Stimulated activated naive CD4-positive, alpha-beta T cell treated with Interleukin-2 at 50 U/mL for 16 hours (primary cell): ENCODE measurements at places on chromosomes 12 and 14.

- no peak for DNase-seq
These were observed 31.3 kb downstream of the ABCD2 start for GRCh38 chr12:39588348-39588747.

DNA sequence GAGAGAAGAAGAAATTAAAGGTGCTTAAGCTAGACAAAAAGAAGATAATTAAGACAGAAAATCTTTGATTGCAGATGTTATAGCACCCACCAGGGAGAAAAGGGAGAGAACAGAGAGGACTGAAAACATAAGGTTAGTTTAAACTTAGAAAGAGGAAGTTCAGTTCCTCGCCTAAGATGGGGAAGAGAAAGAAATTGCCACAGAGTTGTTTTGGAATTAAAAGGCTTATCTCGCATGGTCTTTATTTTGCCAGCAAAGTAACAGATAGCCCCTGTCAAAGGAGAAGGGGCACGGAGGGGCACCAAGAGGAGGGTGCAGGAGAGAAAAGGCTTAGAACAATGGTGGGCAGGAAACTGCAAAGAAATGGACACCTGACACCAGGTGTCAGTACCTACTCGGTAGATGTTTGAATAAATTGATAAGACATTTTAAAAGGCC lies 17.8 kb upstream of the OXA1L start:
- DNase-seq, result no peak

- DNase-seq, result no peak
These were observed 38.5 kb downstream of the C2CD5 start for GRCh38 chr12:22505826-22506225.

- DNase-seq, result no peak
These were observed 7.8 kb upstream of the DTD2 start for GRCh38 chr14:31465111-31465510.

- DNase-seq, result no peak
These were observed 5.0 kb upstream of the RAB21 start for GRCh38 chr12:71749666-71750065.

DNA sequence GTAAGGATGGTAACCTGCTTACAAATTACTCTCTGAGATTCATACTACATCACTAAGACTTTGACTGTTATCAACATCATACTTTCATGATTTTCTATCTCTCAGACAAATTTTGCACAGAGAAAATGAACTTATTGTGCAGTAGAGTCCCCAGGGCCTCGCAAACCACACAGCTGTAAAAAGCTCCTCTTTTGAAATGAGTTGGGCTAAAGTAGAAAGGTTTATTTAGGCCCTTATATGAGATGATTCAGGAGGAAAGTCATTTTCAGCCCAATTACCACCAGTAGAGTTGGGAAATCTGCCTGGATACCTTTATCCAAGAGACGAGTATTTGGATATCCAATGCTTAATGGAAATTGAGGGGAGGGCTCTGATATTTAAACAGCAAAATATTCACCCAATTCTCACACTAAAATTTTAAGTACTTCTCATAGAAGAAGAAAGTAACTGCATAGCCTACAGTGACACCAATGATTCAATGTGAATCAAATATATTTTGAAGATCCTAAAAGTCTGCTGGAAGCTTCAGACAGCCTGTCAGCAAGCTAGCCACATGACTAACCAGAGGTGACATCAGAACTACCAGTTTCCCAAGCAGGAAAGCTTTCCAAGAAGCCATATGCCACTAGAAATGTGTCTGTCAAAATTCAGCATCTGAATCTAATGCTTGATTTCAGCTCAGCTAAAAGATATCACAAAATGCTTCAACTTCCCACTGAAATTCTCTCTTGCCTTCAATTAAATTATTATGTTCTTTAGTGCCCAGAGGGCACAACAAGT lies 190.1 kb upstream of the SYT1 start:
- DNase-seq, result no peak

GRCh38 chr12:29763301-29763683 lies 20.4 kb downstream of the TMTC1 start:
- no peak for DNase-seq

DNA sequence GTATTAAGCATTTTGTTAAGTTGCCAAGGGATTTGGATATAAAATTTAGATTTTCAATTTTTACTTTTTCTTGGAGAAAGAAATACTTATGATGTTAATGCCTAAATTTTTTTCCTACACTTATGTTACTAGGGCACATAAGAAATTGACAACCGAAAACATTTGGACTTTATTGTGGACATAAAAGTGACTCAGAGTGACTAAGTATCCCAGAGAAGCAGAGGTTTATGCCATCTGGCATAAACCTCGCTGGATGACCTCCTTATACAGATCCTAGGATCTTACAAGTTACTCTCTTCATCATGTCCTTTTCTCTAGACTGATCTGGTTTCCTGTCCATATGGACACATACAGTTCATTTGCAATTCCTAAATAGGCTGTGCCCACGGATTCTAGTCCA lies 89.8 kb downstream of the RERG start:
- no peak for DNase-seq

DNA sequence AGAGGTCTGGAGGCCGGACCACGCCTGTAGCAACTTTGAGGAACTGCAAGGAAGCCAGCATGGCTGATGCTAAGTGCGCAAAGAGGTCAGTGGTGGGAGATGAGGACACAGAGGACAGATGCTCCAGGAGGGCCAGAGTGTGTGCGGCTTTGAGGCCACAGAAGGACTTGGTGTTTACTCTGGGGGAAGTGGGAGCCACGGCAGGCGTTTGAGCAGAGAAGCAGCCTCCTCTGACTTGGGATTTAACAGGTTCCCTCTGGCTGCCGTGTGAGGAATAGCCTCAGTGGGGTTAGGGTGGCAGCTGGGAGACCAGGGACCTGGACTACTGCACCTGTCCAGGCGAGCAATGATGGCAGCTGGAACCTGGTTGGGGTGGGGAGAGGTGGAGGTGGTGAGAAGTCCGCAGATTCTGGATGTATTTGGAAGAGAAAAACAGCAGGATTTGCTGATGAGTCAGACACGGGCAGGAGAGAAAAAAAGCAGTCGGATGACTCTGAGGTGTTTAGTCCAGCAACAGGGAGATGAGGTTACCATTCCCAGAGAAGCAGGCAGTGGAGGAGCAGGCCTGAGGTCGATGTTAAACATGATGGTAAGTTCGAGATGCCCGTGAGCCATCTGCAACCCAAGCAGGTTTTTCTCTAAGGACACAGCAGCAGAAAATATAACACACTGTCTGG lies 143.5 kb downstream of the SCARB1 start:
- DNase-seq, result no peak

DNA sequence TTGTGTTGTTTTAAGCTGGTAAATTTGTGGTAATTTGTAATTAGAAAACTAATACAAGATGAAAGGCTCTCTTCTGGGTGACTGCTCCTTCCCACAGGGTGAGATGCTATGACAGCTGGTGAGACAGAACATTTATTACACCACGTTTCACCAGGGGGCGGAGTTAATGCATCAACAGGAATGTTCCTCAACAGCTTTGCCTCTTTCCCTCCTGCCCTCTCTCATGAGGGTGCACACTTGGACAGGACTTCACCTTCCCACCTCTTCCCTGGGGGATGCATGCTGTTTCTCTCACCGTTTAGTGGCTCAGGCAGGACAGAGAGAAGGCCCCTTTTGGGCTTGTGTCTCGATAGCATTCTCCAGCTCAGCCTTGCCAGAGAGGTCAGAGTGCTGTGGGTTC lies 13.4 kb upstream of the PPP1R1A start:
- no peak for DNase-seq

- no peak for DNase-seq
These were observed 7.5 kb upstream of the RNASE9 start for GRCh38 chr14:20568393-20568792.

DNA sequence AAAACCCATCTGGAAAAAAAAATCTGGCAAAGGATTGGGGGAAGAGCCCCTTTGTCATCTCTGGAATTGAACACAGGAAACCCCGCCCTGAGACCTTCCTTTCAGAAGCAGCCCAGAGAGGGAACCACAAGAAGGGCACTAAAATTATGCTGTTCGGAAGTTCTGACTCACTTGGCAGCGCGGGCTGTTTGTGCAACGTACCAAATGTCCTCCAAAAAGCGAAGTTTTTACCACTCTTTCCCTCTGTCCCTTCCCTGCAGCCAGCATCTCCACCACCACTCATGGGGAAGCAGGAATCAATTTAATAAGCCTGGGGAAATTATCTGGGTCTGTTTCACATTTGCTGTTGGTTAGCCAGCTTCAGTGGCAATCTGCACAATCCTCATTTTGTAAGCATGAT lies 3.2 kb upstream of the SYNE3 start:
- peak; percentile 69 for DNase-seq

- DNase-seq, result no peak
These were observed 19.8 kb downstream of the PPM1H start for GRCh38 chr12:62915204-62915529.

DNA sequence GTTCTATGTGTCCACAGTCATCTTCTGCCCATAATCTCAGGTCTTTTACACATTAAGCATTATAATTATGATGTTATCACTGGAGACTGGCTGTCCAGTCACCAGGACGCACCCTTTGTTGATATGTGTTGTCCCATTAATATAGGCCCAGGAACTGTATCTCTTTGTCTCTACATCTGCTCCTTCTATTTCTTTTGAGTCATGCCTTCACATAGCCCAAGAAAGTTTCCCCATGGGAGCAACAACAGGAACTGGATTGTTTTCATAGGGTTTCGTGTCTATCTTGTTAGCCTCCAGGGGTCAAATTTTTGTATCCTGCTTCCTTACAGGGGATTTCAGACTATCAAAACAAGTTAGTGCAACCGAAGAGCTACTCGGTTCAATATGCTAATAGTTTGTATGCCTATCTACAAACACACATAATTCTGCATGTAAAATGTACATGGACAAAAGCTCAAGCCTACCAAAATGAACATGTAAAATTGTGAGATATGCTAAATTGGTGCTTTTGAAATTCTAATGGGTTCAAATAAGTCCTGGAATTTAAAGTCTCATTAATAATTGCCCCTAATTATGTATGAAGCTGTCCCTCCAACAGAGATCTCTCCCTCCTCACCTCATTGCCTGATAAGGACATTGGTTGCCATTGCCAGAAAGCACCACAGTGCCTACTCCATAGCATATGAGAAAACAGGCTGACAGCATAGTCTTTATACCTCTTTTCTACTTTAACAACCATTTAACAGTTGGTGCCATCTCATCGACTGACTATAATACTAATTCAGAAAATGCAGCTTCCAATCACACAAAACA lies 99.8 kb upstream of the DIO2 start:
- no peak for DNase-seq

GRCh38 chr12:130911933-130912332 lies 40.1 kb downstream of the RAN start:
- no peak for DNase-seq

GRCh38 chr12:130104571-130105106 lies 57.6 kb upstream of the FZD10 start:
- no peak for DNase-seq

GRCh38 chr12:29088611-29089219 lies 60.4 kb upstream of the FAR2 start:
- no peak for DNase-seq

- no peak for DNase-seq
These were observed 100.7 kb upstream of the ATF7IP start for GRCh38 chr12:14264778-14265177.

GRCh38 chr12:55607821-55608594 lies 28.7 kb upstream of the OR10P1 start:
- no peak for DNase-seq

- DNase-seq, result no peak
These were observed 255.6 kb downstream of the ERC1 start for GRCh38 chr12:1246637-1247036.

- DNase-seq, result peak; percentile 22
These were observed 18.7 kb upstream of the HDAC7 start for GRCh38 chr12:47838286-47838931.

DNA sequence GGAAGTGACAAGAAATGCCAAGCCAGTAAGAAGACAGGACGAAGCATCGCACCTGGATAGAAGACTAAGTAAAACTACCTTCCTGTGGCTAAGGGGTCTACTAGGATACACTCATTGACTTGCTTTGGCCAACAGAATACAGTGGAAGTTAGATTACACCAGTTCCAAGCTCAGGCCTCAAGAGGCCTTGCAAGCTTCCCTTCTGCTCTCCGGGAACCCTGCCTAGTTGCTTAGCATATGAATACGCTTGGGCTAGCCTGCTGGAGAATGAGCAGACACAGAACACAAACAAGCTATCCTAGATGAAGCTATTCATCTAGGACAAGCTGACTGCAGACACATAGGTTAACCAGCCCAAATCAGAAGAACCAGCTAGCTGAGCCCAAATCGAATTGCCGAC lies 97.0 kb downstream of the DPF3 start:
- no peak for DNase-seq

DNA sequence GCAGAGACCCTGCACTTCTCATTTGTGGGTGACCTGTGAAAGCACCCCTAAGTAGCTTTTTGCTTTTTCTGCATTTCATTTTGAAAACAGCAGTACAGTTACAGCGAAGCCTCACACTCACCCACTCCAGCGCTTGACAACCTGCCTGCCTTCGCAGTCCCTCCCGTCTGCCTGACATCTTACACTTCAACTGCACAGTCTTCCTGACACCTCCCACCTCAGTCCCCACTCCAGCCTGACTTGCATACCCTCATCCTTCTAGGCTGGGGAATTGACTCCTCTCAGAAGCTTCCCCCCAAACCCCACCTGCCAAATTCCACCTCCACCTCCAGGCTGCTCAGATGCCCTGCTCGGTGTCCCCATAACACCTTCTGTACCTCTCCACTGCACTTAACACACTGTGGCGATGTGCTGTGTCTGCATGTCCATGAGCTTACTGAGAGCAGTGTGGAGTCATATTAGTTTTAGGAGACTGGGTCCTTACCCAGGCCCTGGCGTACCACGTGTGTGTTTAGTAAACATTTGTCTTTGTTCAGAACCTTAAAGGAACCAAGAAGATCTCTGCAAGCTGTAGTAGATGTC lies 159.4 kb downstream of the PRKCH start:
- no peak for DNase-seq

GRCh38 chr12:43196268-43196907 lies 355.6 kb downstream of the ADAMTS20 start:
- no peak for DNase-seq

GRCh38 chr12:30570211-30570890 lies 125.3 kb downstream of the IPO8 start:
- DNase-seq, result no peak

- peak; percentile 94 for DNase-seq
These were observed at the start of gene MDM2 for GRCh38 chr12:68807576-68808387. TSS of gene MDM2 (plus strand) at chr12:68808177. CDS start at chr12:68808478, 301 bp downstream.

GRCh38 chr12:13536219-13536910 lies 339.8 kb downstream of the EMP1 start:
- no peak for DNase-seq

DNA sequence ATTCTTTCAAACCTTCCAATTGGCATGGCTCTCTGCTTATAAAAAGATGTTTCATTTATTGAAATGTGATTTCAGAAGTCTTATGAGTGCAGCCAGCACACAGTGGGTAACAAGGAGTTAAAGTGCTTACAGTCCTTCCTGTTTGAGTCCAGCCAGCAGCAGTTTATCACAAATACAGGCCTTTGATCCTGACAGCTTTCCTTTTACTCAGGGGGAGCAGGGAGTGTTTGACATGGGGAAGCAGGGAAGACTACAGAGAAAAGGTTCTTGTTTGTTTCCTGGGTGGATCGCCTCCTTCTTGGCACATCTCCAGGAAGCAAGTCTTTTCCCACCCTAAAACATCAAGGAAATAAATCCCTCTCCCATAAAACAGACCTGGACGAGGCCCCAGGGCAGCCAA lies 216.1 kb downstream of the MSRB3 start:
- DNase-seq, result no peak

- DNase-seq, result no peak
These were observed 136.7 kb upstream of the FBXO33 start for GRCh38 chr14:39568809-39569538.
